ENCODE measurements at places on chromosomes 4 and X.

GRCh38 chrX:149157976-149158375 lies 347.1 kb downstream of the IDS start:
- no peak for DNase-seq

DNA sequence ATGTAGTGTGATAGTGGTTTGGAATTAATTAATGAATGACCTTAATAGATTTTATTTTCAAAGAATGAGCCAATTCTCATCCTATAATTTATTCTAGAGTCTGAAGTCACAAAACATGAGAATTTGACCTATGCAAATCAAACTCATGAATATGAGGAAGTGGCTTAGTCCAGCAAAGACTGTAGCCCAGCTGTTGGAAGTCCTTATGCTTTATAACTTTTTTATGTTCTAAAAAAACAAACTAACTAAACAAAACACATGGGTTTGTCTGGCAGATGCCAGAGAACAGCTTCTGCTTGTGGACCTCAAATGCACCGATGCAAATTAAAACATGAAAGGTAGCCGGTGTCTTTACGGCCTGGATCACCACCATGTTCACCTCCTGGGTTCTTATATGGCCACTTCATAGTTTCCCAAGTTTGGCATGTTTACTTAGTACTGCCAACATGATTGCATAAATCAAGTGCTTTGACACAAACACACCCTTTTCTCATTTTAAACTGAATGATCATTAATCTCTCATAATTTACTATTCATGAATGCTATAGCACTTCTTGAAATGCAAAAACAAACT lies 277.4 kb downstream of the PAPSS1 start:
- DNase-seq: no peak

DNA sequence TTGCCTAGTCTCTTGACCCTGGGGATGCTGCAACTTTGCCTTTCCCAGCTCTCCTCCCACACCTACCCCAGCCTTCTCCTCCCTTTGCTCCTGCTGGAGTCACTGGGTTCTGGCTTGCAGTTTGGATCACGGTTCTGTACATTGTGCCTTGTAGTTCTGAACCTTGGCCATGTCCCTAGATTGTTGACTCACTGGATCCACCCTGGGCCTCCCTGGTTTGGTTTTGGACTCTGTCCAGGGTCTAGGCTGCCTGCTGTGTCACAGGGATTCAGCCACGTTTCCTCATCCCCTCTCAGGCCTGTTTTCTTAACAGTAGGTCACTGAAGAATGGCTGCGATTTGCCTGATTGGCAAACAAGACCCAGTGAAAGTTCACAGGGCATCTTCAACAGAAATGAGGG lies 11.5 kb upstream of the GABRE start:
- no peak for DNase-seq

GRCh38 chr4:60913002-60913401 lies 287.1 kb upstream of the ADGRL3 start:
- DNase-seq: no peak

DNA sequence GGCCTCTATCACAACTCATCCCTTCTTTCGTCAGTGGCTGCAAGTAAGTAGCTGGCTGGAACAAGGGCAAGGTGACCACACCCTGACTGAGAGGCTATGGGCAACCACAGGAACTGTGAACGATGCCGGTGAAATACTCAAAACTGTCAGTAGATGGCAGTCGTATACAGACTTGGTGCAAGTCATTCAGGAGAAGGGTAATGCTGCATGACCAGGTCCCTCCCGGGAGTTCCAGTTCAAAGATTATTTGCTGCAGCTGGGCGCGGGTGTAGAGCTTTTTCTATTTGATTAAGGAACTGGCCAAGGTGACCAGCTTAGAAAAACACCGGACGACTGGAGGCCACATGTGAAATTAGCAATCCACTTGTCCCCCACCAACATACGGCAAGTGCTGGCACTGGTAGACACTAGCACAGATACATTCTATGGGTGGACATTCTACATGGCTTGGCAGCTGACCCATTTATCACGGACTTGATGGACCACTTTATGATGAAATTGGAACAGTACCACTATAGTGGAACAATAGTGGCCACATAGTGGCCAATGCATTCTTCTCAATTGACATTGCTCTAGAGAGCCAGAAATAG lies 726.6 kb downstream of the TRAM1L1 start:
- DNase-seq: peak; percentile 83

GRCh38 chrX:12162420-12162819 lies 24.1 kb downstream of the FRMPD4 start:
- DNase-seq: no peak

DNA sequence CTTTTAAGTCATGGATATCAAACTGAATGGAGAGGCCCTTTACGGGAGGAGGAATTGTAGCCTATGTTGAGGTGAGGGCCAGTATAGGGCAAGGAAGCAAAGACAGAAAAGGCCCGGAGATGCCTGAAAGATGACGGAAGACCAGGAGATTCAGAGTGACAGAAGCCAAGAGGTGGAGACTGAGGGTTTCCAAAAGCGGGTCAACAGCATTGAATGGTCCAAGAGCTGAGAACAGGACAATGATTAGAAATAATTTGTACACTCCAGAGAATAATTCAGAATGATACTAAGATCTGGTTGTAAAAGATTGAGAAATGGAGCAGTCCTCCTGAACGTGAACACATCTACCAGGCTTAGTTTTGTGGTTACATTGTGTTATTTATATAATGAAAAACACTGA lies 45.5 kb upstream of the ZNF518B start:
- DNase-seq: no peak

- DNase-seq: no peak
Measured at GRCh38 chr4:73885574-73886267, 16.5 kb downstream of the CXCL1 start.

DNA sequence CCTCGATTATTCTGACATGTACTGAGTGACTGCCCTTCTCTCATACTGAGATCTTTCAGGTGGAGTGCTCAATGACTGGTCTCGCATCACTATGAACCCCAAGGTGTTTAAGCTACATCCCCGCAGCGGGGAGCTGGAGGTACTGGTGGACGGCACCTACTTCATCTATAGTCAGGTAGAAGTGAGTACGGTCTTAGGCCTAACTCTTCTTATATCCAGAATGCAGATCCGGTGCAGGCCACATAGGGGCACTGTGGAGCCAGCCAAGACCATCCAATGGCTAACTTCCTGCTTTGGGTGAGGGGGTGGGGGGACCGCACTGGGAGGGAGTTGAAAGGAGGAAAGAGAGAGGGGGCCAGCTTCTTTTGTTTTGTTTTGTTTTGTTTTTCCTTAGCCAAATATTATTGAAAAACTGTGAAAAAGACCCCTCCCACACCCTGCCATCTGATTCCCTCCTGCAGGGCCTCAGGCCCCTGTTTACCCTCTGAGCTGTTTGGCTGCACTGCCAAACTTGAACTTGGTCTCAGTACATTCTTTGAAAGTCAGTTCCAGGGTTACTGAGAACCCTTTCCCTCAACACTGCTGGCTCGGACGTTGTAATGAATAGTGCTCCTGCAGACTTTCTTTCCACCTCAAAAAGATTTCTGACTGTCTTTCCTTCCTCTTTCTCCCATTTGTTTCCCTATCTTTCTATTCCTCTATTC lies 16.2 kb downstream of the AWAT2 start:
- peak; percentile 51 for DNase-seq

DNA sequence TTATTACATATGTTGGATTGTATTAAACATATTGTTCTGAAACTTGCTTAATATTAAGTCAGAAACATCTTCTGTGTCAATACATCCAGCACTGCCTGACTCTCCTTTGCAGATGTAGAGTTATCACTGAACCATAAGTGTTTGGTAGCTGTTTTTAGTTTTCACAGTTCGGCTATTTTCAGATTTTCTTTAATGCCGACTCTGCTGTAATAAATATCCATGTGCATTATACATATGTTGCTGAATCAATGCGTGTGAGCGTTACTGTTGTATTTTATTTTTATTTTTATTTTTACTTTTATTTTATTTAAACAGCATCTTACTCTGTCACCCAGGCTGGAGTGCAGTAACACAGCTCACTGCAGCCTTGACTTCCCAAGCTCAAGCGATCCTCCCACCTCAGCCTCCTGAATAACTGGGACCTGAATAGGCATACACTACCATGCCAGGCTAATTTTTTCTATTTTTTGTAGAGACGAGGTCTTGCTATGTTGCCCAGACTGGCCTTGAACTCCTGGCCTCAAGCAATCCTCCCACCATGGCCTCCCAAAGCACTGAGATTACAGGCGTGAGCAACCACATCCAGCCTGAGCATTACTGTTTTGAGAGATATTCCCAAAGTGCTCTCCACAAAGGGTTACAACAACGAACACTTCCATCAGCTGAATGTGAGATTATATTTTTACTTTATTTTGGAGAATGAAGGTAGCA lies 50.7 kb upstream of the NOCT start:
- no peak for DNase-seq

DNA sequence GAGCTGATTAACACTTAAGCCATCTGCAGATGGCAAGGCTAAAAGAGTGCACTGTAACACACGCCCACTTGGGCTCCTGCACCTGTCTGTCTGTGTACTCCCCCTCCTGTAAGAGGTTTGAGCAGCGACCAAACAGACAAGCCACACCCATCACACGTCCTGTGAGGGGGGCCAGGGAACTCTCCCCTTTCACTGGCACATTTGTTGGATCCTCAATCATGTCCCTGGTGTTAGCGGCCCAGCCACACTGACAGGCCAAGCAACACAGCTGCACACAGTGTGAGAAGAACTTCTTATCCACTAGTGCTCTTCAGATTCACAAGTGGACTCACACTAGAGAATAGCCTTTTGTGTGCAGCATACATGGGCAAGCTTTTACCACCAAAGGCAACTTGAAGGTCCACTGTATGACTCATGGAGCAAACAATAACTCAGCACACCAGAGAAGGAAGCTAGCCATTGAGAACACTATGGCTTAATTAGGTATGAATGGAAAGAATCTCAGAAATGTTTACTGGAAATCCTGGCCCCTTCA lies 29.1 kb upstream of the UTP14A start:
- no peak for DNase-seq

- no peak for DNase-seq
Measured at GRCh38 chr4:125464146-125464545, 149.4 kb downstream of the FAT4 start.

- DNase-seq: no peak
Measured at GRCh38 chr4:157014621-157015591, 43.3 kb upstream of the PDGFC start.

DNA sequence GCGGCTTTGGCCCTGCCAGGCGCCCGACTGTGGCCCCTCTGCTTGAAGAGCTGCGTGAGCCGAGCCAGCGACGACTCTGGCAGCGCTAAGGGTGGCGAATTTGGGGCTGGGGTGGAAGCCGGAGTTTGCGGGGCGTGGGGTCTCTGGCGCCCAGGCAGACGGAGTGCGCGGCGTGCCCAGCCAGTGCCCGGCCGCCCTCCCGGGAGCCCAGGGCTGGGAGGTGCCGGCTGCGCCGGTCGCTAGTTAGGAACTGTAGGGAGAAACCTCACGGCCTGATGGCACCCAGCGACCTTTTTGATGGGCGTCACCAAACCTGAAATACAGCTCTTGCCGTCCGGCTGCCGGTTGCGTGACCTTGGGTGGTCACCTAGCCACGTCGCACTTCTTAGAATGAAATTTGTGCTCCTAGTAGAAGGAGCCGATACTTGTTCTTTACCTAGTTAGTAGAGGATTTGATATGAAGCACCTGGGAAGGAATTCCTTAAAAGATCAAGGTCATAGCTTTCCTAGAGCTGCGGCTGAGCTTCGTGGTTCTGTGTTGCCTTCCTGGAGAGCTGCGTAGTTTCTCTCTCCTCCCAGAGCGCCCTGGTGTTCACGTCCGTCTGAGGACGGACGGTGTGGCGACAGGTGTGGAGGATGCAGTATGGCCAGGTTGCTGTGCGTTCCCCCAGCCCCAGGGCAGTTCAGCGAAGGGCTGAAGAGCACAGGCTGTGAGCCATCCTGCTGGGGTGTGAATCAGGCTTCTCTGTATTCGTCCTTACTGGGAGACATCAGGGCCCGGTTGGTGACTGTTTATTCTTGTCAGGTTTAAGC lies 680 bp downstream of the MAEA start:
- DNase-seq: peak; percentile 38

- no peak for DNase-seq
Measured at GRCh38 chr4:176270669-176271068, 1.6 kb upstream of the ASB5 start.

- DNase-seq: peak; percentile 20
Measured at GRCh38 chrX:43121637-43122036, 343.7 kb upstream of the PPP1R2C start.

GRCh38 chrX:130726661-130727060 lies 176.3 kb downstream of the ENOX2 start:
- DNase-seq: no peak

- peak; percentile 68 for DNase-seq
Measured at GRCh38 chrX:49919617-49920016, 2.8 kb upstream of the CLCN5 start.

- DNase-seq: no peak
Measured at GRCh38 chrX:19560611-19561010, 45.3 kb upstream of the MAP3K15 start.

- DNase-seq: no peak
Measured at GRCh38 chr4:128168701-128169100, 107.6 kb downstream of the LARP1B start.

- DNase-seq: no peak
Measured at GRCh38 chr4:127139788-127140286, 492.9 kb upstream of the INTU start.

DNA sequence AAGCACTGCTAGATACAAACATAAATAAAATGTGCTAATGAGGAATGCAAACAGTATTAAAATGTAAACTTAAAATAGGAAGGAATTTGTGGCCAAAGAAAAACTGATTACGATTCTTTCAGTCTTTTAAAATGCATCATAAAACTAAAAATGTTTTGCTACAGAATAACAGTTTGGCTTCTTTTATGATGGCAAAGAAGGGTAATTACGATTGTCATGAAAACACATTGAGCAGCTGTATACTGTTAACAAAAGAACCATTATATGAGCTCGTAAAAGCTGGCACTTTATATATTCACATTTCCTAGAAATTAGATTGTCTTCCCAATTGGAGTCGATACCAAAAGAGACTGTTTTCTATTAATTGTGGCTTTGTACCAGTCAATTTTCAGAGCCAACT lies 290.4 kb downstream of the NR3C2 start:
- DNase-seq: no peak

- DNase-seq: no peak
Measured at GRCh38 chrX:43505769-43506168, 150.3 kb upstream of the MAOA start.

- DNase-seq: no peak
Measured at GRCh38 chrX:41900321-41900720, 23.0 kb downstream of the CASK start.

DNA sequence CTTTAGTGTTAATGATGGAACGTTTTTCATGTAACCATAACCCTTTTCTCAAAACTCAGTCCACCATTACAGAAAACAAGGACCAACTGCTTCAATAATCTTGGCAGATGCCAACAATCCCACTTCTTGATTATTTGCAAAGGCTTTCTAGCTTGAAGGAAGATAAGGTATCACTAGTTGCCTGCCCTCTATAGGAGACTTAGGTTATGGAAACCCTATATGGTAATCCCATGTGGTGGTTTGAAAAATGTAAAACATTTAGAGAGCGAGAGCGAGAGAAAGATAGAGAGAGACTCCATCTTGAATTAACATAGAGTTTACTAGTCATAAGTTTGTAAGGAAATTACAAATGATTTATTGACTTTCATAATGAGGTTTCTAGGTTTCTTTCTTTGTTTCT lies 1627.5 kb upstream of the TENM3 start:
- DNase-seq: no peak

GRCh38 chr4:82601242-82602015 lies 39.6 kb upstream of the TMEM150C start:
- no peak for DNase-seq
